ENCODE measurements at places on chromosomes 4 and X.

- no peak for DNase-seq
Measured at GRCh38 chr4:152047451-152047850, 286.6 kb upstream of the GATB start.

DNA sequence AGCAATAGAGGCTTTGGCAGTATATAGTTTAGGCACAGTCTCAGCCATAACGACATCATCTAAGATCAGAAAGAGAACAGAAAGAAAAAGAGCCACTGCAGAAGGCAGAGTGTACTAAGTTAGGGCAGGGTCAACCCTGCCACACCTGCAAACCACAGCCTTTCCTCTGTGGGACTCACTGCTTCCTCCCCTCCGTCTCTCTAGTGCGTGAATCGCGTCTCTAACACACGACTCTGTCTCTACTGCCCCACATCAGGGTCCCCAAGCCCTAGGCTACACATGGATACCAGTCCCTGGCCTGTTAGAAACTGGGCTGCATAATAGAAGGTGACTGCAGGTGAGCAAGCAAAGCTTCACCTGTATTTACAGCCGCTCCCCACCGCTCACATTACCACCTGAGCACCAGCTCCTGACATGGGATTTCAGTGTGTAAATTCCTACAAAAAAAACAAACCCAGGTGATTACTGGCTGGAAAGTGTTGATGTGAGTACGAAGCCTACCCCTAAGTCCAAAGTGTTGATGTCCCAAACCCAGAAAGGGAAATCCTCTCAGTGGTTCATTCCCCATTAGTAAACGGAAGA, 128.9 kb downstream of the PRKX start:
- no peak for DNase-seq

DNA sequence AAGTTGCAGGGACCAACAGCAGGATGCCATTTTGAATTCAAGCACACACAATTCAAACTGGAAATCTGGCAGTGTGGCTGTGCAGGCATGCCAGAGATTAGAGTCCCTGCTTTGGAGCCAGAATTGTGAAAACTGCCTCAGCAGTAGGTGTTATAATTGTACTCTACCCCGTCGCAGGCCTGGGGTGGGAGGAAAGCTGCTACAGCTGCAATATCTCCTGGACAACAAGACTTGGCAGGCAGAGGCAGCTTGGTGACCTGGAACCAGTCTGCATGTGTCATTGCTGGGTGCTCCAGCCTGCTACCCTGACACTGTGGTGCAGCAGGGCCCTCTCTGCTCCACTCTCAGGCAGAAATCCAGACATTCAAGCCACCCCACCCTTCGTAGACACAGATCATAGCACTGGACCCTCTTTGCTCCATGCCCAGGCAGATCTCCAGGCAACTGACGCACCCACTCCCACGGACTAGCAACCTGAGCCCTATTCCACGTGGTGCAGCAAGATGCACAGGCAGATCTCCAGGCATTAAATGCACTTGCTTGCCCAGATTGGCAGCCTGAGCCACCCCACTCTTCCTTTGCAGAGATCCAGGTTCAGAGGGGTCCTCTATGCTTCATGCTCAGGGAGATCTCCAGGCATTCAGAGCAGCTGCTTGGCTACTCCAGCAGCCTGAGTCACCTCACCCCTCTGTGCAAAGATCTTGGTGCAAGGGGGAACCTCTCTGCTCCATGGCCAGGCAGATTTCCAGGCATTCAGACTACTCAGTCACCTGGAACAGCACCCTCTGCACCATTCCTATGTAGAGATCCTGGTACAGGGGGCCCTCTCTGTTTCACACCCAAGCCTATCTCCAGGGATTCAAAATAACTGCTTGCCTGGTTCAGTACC, 140.5 kb downstream of the LRBA start:
- no peak for DNase-seq

DNA sequence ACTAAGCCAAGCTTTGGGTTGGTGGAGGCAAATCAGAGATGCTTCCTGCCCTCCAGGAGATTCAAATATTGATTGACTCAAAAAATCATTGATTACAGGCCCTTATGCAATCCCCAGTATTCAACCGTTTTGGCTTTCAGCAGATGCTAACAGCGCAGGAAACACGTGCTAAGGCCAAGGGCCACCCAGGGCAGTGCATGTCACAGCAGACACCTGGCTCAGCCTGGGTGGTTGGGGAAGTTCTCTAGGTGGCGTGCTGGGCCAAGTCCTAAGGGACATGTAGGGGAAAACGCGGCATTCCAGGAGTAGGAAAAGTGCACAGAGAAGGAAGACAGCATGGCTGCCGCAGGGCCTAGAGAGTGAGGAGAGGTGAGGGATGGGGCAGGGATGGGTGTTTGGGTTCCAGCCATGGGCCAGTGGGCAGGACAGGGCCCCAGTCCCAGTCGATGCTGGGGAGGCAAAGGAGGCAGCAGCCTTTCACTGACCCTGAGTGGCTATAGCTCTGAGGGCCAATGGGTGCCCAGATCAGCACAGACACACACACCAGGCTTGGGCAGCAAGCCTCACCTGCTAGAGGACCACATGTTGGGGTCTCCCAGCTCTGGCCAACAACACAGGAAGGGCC, 239.1 kb downstream of the EVC2 start:
- no peak for DNase-seq

DNA sequence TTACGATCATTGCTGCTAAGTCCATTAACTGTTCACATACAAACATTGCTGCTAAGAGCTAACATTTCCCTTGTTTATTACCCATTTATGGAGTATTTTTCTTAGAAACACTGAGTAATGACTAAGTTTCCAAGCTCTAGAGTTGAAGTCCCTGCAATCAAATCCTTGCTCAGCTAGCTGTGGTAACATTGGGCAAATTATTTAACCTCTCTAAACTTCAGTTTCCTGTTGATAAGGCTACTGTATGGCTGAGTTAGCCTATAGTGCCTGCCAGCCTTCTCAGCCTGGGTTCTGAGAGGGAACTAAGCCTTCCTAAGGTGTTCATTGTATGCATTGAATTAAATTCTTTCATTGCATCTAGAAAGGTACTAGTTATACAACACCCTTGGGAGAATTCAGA, 15.2 kb upstream of the SCOC start:
- DNase-seq: no peak

- no peak for DNase-seq
Measured at GRCh38 chr4:152181150-152181549, 354.7 kb downstream of the FBXW7 start.

- DNase-seq: no peak
Measured at GRCh38 chrX:15747626-15748173, 9.6 kb downstream of the CA5B start.

GRCh38 chr4:86685401-86685800, 91.3 kb downstream of the PTPN13 start:
- DNase-seq: no peak

Measured in HS-5 (cell line).